ENCODE measurements at places on chromosomes 16 and 17.

DNA sequence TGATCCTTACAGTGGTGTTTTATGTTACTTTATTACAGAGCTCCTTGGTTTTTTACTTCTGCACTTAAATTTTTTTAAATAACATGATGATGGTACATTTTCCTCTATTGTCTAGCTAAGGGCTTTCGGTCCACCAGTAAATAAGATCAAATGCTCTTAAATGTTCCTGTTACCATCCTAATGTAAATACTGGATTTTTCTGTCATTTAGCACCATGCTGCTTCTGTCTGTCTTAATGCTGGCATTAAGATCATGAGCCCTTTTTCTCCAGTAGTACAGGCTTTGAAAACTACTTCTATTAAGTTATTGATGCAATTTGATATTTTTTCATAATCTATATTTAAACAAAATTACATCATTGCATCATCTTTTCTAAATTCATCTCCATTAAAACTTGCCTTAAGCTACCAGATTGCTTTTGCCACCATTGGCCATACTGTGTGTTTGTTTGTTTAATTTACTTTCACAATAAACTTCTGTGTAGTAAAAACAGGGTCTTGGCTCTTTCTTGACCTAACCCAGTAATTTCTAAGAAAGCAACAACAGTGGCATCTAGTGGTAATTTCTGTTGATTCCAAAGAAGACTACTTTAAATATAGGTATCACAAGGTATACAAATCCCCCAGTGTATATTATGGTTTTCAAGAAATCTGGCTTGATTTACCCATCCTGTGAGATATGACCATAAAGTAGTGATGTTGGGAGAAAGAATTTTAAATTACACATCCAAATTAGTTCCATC is 9.0 kb upstream of the PHAF1 start:
- peak; percentile 44 for DNase-seq

DNA sequence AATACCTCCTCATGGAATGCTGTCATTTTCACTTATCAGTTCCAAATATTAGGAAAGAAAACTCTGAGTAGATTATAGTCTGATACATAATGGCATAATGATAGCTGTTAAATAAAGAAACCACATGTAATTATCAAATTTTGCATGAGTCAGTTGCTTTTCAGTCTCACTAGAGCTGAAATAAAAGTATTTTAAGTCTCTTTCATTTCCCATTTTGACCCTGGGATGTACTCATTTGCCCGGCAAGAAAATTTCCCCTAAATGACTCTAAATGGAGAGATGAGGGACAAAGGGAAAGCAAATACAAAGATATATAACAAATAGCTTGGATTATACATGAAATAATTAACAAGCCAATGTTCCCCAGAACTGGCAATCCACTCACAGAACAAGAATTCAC is 47.9 kb upstream of the CPHXL start:
- DNase-seq = no peak

- no peak for DNase-seq
Observed at GRCh38 chr16:68426347-68426652, 22.0 kb downstream of the SMPD3 start.

DNA sequence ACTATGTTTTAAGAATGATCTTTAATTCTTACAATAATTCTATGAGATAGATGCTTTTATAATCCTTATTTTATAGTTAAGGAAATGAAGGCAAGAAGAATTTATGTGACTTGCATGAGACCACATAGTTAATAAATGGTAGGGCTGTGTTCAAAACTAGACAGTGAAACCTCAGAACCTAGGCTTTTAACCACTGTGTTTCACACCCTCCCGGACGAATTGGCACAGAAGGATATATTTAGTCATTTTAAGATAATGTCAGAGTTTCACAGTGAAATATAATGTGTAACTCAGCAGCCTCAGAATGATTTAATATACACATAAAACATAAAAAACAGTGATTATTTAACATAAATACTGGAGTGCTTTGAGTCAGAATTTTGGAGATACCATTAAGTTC is 57.0 kb downstream of the NSRP1 start:
- no peak for DNase-seq

GRCh38 chr16:88726981-88727380 is 20.7 kb downstream of the CTU2 start:
- no peak for DNase-seq

GRCh38 chr17:52827526-52827925 is 669.0 kb upstream of the CA10 start:
- no peak for DNase-seq

- no peak for DNase-seq
Observed at GRCh38 chr16:15509593-15510535, 75.5 kb downstream of the BMERB1 start.

DNA sequence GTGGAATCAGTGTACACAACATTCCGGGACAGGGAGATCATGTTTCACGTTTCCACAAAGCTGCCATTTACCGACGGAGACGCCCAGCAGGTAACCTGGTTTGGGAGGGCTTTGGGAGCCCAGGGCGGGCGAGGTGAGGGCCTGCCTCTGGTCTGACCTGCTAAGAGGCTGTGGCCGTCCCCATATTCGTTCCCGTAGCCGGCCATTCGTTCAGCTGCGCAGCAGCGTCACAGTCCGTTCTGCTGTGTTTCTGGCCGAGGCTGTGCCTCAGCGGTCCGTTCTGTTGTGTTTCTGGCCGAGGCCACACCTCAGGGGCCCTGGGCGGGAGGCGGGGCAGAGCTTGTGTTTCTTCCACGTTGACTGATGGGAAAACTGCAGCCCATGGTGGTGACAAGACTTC is 68.0 kb downstream of the OR1D5 start:
- DNase-seq = no peak

GRCh38 chr17:31631766-31632165 is 227.3 kb downstream of the COPRS start:
- no peak for DNase-seq

DNA sequence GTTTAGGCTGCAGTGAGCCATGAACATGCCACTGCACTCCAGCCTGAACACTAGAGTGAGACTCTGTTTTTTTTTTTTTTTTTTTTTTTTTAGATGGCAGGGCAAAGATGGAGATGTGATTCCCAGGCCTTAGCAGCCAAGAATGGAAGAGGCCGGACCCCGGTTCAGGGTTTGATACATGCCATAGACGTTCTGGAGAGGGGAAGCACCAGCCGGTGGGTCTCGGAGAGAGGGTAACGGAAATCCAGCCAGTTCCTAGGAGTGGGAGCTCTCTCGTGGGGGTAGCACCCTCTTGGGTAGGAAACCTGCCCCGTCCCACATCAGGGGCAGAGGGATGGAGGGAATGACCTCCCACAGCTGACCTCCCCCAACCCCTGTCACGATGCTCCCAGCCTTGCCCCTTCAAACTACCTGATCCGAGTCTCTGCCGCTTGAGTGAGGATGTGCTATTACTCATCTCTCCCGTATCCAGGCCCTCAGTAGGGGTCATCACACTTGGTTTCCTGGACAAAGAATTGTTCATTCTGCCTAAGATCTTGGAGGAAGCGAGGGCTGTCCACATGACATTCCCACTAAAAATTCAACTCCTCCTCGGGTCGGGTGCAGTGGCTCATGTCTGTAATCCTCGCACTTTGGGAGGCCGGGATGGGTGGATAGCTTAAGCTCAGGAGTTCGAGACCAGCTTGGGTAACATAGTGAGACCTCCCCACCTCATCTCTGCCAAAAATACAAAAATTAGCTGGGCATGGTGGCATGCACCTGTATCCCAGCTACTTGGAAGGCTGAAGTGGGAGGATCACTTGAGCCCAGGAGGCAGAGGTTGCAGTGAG is 47.3 kb downstream of the MIS12 start:
- DNase-seq = peak; percentile 66

DNA sequence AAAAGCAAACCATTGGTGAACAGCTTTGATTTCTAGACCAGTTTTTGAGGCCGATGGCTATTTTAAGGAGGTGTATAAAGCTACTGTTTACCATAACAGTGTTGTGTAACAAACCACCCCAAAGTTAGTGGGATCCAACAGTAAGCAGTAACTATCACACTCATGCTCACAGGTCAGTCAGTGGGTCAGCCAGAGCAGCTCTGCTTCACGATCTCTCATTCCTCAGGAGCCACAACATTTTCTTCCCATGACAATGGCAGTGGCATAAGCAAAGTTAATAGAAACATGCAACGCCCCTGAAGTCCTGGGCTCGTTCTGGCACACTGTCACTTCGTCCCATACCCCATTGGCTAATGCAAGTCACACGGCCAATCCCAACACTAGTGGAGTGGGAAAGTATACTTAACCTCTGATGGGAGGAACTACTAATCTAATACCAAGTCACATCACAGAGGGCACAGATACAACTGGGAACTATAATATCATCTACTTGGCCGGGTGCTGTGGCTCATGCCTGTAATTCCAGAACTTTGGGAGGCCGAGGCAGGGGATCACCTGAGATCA is 28.0 kb upstream of the B4GALNT2 start:
- no peak for DNase-seq

DNA sequence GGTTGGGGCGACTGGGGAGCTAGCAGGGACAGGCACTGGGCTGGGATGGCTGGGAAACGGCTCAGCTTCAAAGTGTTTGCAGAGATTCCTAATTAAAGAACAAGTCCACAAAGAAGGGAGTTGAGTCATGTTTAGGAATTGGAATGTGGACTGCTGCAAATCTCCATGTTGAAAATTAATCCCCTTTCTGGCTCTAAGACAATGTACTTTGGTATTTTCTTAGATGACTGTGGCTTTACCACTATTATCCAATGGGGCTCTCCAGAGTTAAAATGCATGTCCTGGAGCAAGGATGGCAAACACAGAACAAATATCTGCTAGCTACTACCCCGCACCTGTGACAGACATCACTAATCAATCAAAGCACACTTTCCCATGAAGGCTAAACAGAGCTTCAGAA is 22.2 kb upstream of the WSCD1 start:
- DNase-seq = no peak

- no peak for DNase-seq
Observed at GRCh38 chr17:63335831-63336230, 110.3 kb downstream of the CYB561 start.

- DNase-seq = no peak
Observed at GRCh38 chr17:76469076-76469990, 1.9 kb downstream of the AANAT start.

DNA sequence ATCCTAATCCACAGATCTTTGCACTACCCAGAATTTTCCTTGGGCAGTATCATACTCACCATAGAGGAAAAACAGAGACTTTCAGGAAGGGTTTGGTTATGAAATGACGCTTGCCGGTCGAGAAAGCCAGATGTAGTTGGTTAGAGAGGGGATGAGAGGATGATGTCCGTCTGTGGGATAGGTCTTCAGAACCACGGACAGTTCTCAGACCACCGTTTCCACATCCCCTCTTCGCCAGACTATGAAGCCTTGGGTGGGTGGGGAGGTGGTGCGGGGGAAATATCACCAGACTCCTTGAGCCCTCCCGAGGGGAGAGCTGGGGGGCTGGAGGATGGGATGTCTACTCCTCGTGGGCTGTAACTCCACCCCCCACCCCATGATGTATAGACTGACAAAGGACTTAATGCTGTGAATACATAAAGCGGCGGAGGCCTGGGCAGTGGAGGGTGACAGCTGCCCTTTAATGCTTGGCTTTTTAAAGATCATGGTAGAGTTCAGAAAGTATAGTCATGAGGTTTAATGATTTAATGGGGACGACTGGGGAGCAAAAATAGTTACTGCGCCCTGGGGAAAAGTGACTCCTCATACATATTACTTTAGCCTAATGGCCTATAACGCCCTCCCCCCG is 96.6 kb downstream of the MRM1 start:
- peak; percentile 15 for DNase-seq

- no peak for DNase-seq
Observed at GRCh38 chr17:6908807-6909206, 77.3 kb upstream of the TEKT1 start.

DNA sequence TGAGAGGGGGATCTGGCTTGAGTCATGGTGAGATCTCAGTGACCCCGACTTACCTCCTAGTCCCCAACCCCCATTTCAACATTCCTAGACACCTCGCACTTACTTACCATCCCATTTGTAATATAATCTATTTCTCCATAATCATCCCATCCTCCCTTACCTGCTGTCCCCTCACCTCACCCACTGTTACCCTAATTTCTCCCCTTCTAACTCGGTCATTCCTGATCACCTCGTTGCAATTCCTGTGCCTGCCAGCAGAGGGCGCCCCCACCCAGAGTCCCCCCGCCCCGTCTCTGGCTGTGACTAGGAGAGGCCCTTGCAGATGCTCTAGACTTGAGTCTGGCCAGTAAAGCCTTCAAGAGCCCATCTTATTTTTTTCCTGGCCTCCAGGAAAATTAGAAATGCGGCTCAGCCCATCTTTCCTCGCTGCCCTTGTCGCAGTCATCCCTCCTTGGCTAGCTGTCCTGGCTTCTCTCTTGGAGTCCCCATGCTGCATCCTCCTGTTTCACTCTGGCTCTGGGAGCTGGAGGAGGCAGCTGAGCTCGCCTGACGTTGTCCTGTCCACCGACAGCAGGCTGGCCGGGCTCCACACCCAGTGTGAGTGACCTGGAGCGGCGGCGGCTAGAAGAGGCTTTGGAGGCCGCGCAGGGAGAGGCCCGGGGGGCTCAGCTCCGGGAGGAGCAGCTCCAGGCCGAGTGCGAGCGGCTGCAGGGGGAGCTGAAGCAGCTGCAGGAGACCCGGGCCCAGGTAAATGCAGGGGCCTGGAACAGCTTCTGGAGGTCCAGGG is 5.0 kb downstream of the TBKBP1 start:
- DNase-seq = peak; percentile 62

DNA sequence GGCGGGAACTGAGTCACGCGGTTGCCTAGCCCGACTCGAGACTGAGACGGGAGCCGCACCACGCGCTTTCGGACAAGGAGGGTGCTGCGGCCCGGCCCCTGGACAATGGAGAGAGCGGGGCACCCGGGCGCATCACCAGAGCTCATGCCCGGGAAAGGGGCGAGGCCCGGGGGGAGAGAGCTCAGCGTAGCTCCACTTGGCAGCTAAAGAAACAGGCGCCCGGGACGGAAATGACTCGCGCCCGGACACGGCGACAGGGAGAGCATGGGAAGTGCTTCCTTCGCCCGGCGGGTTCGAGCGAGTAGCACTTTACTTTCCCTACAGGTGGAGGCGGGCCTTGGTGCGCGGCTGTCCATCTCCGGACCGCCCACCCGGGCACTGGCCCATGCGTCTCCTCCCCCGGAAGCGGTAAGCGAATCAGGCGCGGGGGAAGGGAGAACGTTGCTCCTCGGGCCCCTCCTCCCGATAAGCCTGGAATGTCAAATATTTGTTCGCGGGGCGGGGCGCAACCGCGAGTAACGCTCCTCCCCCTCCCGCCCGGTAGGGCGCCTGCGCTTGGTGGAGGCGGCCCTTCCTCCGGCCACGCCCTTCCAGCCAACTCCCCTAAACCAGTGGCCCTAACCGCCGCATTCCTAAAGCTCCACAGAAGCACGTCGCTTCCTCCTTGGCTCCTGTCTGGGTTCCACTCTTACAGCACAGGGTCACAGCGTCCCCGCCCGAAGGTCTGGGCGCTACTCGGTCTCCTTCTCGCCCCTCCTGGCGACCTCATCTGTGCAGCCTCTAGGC is 1.5 kb upstream of the ESRP2 start:
- DNase-seq = peak; percentile 98

All from dermis blood vessel endothelial cell (primary cell).